ENCODE measurements at places on chromosomes 6 and 20.

- DNase-seq, result no peak
Observed at GRCh38 chr20:17093782-17094181, 133.1 kb upstream of the PCSK2 start.

GRCh38 chr6:157717340-157717748, 105.7 kb upstream of the SNX9 start:
- no peak for DNase-seq

DNA sequence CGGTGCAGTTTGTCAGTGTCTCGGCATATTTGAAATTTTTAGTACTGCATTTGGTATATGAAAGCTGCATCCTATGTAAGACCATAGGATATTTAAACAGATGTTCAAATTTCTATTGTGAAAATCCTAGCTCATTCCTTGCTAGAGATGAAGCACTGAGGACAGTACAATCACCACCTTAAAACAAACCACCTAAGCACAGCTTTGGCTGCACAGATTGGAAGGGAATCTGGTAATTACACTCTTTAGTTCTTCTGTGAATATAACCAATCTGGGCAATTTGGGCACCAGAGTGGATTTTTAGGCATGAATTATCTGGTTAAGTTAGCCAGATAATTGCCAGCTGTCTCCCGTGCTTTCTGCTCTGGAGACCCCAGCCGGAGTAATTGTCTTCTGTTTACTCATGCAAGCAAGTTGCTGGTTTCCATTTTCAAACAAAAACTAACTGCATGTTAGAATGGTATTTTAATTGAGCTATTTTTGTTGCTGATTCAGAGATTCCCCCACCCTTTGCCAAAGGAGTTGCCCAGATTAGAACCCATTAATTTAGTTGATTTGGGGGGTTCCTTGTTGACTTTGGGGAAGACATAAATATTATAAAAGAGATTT, 36.9 kb downstream of the E2F3 start:
- no peak for DNase-seq

GRCh38 chr6:85493389-85493788, 43.5 kb downstream of the NT5E start:
- DNase-seq, result no peak

- DNase-seq, result no peak
Observed at GRCh38 chr20:14991023-14991422, 653.6 kb upstream of the FLRT3 start.
